H9 (cell line): ENCODE measurements at places on chromosomes 5 and 9.

DNA sequence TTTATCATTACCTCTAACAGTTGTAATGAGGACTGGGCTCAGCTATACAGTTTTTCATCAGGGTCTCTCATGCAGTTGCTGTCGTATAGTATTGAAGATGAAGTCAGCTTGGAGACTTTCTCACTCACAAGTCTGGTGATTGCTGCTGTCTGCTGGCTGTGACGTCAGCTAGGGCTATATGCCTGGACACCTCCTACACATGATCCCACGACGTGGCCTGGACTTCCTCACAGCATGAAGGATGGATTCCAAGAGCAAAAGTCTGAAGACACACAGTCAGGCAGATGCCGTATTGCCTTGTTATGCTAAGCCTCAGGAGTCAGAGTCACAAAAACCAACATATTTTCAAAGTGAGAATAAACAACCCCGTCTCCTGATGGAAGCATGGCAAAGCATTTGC lies 193.3 kb downstream of the LURAP1L start:
- no peak for DNase-seq

DNA sequence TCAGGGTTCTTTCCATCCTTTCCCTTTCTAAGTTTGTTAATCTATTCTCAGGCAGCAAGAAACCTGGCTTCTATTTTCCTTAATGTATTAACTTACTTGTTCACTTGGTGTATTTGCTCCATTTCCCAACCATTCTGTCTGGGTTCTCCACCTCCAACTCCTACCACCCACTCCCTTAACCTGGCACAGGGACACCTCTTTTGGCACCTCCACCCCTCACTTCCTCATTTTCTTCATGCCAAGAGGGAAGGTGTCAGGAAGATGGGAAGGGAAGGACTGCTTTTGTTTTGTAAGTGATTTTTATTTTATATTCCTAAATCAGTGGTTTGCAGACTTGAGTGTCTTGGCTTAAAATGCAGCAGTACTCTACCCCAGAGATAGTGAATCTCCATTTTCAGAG lies 166.1 kb downstream of the TRIO start:
- no peak for DNase-seq

- DNase-seq = no peak
Measured at GRCh38 chr5:165055476-165055875, 1550.1 kb downstream of the MAT2B start.

DNA sequence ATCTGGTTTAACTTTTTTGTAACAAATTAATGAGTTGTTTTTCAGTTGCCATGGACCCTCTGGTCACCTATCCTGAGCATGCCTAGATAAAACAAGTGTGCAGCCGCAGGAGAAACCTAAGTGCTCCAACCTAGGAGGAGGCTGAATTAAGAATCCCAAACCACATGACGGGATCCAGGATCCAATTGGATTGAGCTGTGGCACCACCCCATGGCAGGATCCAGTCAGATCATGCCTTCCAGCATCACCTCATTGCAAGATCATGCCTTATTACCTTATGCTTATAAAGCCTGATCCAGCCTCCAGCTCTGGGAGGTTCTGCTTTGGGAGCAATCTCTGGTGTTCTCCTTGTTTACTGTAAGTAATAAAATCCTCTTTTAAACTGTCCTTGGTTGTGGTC lies 662.0 kb downstream of the TLR4 start:
- DNase-seq = no peak
